ENCODE measurements at places on chromosomes 7 and 10.

- no peak for DNase-seq
Measured at GRCh38 chr7:116955801-116956476, 2.6 kb downstream of the ST7 start.

- DNase-seq = no peak
Measured at GRCh38 chr7:42269161-42269560, 32.2 kb upstream of the GLI3 start.

DNA sequence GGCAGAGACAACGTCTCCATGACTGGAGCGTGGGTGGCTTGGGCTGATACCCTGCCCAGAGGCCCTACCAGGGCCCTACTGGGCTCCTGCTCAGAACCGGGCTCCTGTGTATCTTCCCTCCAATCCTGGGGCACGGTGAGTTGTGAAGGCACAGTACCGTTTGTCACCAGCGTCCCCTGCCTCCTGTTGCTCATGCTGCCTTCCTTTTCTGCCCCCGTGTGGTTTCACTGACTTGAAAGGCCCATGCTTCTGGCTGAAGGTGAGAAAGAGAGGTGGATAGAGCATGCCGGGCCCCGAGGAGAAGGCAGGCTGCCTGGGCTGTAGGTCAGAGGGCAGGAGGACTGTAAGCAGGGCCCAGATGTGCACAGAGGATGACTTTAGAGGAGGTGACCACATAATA is 9.1 kb upstream of the DMBT1 start:
- DNase-seq = no peak

DNA sequence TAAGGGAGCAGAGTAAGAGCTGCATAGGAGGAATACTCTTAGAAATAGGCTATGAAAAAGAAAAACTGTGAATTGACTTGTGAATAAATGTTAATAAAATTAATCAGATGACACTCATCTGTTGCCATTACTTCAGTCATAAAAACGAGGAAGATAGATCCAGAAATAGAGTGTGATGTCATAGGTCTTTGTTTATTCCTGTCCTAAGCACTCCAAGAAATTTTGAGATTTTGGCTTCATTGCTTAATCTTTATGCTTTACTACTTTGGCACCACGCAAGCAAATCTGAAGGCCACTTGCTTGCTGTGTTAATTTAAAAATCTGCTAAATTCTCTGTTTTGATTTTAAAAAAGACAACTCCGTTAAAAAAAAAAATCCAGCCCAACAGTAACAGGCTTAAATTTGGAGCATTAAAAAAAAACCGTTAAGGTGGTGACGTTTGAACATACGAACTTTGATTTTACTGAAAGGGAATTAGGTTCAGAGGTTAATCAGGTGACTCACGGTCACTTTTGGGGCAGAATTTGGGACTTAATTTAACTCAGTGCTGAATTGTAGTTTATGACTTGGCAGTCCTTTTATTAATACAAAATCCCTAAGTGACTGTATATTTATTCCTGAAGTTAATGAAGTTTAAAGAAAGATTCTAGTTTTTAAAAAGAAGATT is 3.4 kb downstream of the IFRD1 start:
- no peak for DNase-seq

GRCh38 chr10:119480667-119481066 is 61.9 kb downstream of the RGS10 start:
- no peak for DNase-seq

GRCh38 chr7:157690833-157691585 is 354.2 kb downstream of the DNAJB6 start:
- peak; percentile 86 for DNase-seq

Measured in ecto neural progenitor cell (in vitro differentiated cells).